ENCODE measurements at places on chromosomes 7 and 10. TPM values are rescaled to one million over a fixed set of nuclear protein-coding genes. Genes with fewer than 3 reads are reported as not detected.

MBLAC1 gene
- total RNA-seq: 4.5 TPM

SH2D4B gene
- not detected for total RNA-seq

GRCh38 chr7:1931951-1932270 lies 261.8 kb downstream of the ELFN1 start:
- DNase-seq: no peak

SPDYE11 gene
- not detected for total RNA-seq

- DNase-seq: no peak
Observed at GRCh38 chr10:30870896-30871295, 160.8 kb downstream of the ZNF438 start.

DNA sequence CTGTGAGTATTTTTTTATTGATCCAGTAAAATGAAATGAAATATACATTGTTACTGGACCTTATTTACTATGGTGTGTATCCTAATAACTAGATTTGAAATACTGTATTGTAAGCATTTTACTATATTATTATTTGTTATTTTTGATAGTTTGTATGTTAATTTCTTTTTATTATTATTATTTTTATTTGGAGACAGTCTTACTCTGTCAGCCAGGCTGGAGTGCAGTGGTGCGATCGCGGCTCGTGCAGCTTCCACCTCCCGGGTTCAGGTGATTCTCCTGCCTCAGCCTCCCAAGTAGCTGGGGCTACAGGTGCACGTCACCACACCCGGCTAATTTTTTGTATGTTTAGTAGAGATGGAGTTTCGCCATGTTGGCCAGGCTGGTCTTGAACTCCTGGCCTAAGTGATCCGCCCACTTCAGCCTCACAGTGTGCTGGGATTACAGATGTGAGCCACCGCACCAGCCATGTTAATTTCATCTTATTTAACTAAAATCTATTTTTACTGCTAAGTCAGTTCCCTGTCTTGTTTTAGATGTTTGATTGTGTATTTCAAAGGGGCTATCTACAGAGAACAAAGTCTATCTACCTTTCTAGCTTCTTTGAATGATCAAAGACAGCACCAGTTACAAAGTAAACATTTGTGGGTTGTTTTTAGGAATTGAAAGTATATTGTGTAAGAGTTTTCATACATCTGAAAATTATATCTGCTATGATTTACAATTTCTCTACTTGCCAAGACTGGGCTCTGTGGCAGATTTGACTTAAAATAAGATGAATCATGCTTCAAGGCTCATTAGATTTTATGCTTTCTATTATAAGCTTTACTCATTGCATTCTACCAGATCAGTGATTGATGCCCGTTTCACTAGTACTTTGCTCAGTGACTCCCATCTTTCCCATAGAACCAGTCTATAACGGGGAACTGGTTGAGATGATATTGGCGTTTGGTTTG lies 41.6 kb downstream of the CDC123 start:
- no peak for DNase-seq

DNA sequence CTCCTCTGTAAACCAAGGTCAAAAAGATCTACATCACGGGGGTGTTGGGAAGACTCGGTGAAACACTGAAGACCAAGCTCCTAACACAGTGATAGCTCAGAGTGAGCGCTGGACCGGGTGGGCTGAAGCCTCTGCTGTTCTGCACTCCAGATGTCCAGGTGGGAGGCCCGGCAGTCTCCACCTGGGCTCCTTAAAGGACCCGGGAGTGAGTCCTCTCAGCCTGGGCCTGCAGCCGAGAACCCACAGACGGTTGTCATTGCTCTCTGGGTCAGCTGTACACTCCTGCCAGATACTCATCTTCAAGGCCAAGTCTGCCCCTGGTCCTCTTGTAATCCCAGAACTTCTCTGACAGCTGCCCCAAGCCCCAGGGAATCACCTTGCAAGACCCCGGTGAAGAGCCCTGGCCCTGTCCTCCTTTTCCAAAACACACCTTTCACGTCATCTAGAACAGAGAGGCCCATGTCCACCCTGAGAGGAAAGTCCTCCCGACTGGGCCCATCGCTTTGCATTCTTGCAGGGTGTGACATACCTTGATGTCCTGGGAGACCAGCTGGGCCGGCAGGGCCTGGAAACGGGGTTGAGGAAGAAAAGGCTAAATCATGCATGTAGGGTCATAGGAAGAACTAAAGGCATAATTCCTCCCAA lies 43.7 kb downstream of the COL17A1 start:
- DNase-seq: no peak

- DNase-seq: no peak
Observed at GRCh38 chr7:105567821-105568220, 13.5 kb downstream of the EFCAB10 start.

DNA sequence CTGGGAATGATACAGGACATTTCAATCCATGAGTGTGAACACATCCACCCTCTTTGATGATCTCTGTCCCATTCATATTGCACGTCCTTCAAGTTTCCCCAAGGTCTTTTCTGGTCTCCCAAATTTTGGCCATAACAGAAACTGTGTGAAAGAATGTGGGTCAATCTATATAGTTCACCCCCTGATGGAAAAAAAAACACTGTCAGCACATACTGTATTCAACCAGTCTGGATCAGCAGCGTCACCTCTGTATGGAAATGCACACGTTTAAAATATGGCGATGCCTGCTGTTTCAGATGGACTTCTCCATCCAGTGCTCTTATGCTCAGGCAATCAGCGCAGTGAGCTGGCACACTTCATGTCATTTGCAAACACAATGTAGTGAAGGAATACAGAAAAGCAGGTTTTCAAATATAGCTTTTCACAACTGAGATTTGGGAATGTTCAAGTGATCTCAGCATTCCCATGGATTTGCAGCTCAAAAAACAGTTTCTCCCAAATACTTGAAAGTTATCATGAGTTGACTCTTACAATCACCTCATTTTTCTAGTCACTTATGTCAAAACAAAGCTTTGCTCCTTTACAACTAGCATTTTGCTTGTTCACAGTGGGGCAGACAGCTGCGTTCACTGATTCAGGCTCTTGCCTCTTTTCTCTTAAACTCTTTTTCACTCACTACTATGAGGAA lies 61.1 kb downstream of the FAM13C start:
- DNase-seq: no peak

GRCh38 chr7:4500812-4501211 lies 181.3 kb upstream of the FOXK1 start:
- DNase-seq: no peak

DNA sequence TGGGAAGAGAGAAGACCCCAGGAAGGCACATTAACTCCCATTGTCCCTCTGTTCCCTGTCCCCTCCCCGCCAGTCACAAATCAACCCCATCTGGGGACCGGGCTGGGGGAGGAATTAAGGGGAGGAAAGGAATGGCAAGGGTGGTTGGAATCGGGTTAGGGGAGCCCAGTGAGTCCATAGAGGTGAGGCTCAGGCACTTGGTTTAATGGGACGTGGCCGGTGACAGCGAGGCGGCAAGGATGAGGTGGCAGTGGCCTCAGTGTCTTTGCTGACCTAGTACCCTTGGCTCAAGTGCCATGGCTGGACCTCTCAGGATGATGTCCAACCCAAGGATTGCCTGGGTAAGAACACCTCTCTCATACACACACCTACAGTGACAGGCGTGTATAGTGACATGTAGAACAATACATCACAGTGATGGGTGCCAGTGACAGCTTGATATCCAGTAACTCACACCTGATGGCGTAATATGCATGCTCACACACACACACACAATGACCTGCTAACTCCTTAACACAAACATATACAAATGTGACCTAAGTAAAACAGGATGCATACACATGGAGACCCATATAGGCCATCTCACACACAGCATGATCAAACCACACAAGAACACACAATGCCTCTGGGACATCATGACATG lies 12.3 kb downstream of the KCNIP2 start:
- no peak for DNase-seq

DNA sequence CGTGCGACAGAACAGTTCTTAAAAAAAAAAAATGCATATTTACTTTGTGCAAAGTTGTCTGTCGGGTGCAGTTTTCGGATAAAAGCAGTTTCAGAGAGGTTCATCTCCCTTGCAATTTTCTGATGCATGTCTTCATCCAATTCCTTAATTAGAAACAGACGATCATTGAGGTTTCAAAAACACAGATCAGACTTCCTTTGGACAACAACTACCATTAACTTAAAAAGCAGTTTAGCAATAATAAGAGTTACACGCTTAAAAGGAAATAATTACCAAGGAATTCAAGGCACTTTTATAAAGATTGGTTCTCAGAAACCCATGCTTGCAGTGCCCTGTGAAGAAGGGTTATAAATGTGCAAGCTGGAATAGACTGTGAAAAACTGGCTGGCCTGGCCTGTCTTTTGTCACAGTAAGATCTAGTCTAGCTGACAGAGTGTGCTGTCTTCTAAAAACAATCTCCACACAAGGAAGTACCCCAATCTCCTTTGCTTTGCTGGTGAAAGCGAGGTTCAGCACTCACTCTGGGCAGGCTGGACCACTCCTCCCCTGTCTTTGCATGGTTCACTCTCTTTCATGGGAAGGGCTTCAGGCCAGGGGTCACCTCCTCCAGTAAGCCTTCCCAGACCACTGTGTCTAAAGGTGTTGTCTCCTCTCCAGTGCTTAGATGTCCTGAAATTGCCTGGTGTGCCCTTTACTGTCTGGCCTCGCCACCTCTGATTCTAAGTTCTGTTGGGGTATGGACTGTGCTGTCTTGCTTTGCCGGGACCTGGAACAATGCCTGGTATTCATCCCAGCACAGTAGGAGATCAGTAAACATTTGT lies 34.8 kb upstream of the HNRNPH3 start:
- peak; percentile 35 for DNase-seq

- no peak for DNase-seq
Observed at GRCh38 chr10:125708971-125709503, 10.5 kb upstream of the EDRF1 start.

TRPV5 gene
- not detected for total RNA-seq

ZNF117 gene
- total RNA-seq: 29.2 TPM

All from OCI-LY7 (cell line).